ENCODE measurements at places on chromosomes 16 and 17.

DNA sequence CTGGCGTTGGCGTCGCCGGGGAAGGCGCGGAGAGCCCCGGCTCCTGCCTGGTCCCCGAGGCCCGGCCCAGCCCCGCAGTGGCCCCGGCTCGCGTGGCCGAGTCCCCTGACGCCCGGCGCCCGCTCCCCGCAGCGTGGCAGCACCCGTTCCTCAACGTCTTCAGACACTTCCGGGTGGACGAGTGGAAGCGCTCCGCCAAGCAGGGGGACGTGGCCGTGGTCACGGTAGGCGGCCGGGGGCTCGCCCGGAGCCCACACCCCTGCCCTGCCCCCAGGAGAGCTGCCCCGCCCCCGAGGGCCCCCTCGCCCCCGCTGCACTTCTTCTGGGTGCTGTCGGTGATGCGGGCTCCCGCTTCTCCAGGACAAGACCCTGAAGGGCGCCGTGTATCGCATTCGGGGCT is 466 bp downstream of the WDR90 start:
- no peak for DNase-seq

- no peak for DNase-seq
These were observed 149.6 kb upstream of the GNAO1 start for GRCh38 chr16:56041556-56042140.

GRCh38 chr17:17320188-17320910 is 17.2 kb downstream of the NT5M start:
- DNase-seq = no peak

GRCh38 chr17:83175119-83175821 is 95.9 kb downstream of the METRNL start:
- DNase-seq = no peak

DNA sequence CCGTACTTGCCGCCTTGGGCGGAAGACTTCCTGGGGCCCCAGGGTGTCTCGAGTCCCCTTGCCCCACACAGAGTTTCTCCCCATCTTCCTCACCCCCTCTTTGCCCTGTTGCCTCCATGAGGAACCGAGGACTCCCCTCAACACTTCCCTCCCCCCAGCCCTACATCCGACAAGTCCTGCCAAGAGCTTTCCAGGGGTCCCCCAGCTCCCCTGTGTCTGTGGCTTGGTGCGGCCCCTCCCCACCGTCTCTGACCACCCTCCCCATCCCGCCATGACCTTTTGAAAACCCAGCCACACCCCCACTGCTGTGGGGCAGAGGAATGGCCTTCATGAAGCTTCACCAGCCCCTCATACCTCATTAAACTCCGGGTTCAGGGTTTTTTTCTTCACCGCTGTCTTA is 11.4 kb downstream of the SCGB1C2 start:
- DNase-seq = no peak

GRCh38 chr16:9793623-9794022 is 388.6 kb downstream of the GRIN2A start:
- DNase-seq = no peak

- no peak for DNase-seq
These were observed 24.2 kb downstream of the SAP30BP start for GRCh38 chr17:75691371-75691791.

- DNase-seq = no peak
These were observed 22.5 kb upstream of the CMTR2 start for GRCh38 chr16:71311553-71312158.

- no peak for DNase-seq
These were observed 11.9 kb upstream of the GLIS2 start for GRCh38 chr16:4303973-4304372.

DNA sequence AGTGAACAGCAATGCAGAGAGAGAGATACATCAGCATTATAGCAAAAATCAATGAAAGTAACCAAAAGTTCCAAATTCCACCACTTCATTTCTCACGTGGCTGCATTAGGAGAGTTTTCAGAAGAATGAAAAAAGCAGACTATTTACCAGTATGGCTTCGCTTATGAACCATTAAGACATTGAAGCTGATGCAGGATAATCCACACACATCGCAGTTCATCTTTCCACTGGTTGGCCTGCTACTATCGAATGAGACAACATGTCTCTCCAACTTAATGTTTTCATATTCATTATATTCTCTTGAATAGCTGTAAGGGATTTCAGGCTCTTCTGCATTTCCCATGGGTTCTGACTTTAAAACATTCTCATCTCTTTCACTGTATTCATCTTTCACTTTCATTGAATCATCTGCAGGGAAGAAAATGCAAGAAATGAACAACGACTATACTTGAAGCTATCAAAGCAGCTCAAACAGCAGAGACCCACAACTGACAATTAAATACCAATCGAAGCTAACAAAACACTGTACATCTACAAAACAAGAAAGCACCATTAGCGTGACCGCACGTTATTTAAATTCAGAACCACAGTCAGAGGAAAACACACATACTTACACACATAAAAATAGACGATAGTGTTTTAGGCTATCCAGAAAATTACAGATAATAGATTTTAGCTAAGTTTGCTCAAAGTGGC is 54.9 kb downstream of the GRB7 start:
- no peak for DNase-seq

- DNase-seq = no peak
These were observed 4.6 kb downstream of the SLC12A4 start for GRCh38 chr16:67963662-67964321.

DNA sequence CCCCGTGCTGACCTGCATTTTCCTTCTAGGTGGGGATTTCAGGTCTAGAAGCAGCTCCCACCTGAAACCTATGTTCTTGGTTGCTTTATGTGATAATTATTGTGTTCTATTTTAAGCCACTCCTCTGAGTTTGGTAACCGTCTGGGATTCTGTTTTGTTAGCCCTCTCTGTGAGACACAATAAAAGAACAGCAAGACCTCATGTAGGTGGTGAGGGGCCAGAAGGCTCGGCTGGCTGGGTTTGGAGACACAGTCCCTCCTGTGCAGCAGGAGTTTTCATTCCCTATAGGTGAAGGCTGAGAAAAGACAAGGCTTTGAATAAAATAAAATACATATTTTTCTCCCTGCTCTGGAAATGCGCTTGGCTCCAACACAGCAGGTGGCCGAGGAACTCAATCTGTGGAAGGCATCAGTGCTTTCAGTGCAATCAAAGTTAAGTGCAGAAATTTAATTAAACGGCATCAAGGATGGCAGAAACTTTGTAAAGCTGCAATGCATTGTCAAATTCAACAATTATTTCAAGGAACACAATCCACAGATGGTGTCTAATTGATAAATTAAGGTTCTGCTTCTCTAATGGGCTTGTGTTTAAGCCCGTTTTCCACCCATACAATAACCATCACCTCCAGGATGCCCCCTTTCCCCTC is 107.8 kb downstream of the MSI2 start:
- no peak for DNase-seq

- peak; percentile 64 for DNase-seq
These were observed 185.7 kb downstream of the IRX5 start for GRCh38 chr16:55116165-55116920.

GRCh38 chr16:59324462-59324861 is 590.3 kb upstream of the GOT2 start:
- no peak for DNase-seq

DNA sequence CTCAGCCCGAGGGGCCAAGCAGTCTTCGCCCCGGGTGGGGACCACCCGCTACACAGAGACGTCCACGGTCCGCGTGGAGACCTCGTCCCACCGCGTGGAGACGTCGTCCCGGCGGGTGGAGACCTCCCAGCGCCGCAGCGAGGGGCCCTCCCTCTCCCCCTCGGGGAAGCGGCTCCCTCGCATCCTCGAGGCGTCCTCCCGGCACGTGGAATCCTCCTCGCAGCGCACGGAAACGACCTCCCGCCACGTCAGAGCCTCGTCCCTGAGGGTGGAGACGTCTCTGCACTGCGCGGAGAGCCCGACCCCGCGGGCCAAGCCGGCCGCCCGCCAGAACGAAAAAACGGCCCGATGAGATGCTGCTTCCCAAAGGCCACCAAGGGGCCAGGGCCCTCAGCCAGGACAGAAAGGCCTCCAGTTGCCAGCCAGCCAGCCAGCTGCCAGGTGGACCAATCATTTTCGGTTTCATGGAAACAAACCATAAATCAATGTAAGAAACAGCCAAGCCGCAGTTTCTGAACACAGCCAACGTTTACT is 424 bp downstream of the C17orf100 start:
- no peak for DNase-seq

GRCh38 chr16:83365166-83365565 is 442.6 kb upstream of the HSBP1 start:
- no peak for DNase-seq

DNA sequence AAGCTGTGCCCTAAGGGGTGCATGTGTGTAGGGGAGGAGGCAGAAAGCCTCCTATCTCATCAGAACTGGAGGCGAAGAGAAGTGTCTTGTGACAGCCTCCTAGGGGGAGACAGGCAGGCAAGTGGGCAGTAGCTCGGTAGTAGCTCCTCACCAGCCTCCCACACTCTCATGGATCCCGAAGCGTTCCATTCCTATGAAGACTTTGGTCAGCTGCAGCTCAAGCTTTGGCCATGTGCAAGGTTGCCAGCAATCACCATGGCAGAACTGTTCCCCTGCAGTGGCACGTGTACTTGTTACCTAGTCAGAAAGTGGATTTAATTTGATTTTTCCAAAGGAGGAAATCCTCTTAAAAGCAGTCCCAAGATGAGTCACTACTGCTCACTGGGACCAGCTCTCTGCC is 6.7 kb downstream of the MRPL58 start:
- no peak for DNase-seq

GRCh38 chr17:77345260-77345910 is 204.6 kb downstream of the SEC14L1 start:
- no peak for DNase-seq

- DNase-seq = no peak
These were observed 97.8 kb upstream of the MED13 start for GRCh38 chr17:62162898-62163297.

GRCh38 chr16:85902366-85903155 is 3.6 kb downstream of the IRF8 start:
- DNase-seq = no peak

GRCh38 chr17:73390851-73391250 is 79.0 kb upstream of the CDC42EP4 start:
- DNase-seq = no peak

GRCh38 chr17:48002266-48002915 is 31.5 kb downstream of the CDK5RAP3 start:
- DNase-seq = no peak

DNA sequence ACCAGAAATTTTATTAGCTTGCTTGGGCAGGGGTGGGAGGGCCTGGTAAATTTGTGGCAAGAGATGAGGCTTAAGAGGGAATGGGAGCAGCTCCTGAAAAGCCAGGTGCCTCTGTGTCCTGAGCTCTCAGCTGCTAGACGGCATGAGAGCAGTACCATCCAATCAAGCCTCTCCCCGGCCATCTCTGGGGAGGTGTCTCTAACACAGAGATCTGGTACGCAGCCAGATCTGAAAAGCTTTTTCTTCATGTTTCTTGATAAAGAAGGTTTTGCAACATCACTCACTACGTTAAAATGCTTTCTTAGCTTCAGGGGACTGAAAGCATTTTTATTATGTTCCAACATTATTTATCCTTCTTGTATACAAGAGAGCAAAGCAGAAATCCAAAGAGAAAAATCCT is 488.2 kb downstream of the RBFOX1 start:
- no peak for DNase-seq

GRCh38 chr16:8568231-8568617 is 22.1 kb downstream of the TMEM114 start:
- no peak for DNase-seq

- no peak for DNase-seq
These were observed 162.6 kb downstream of the MAP2K6 start for GRCh38 chr17:69577098-69577497.

- DNase-seq = no peak
These were observed 167.7 kb upstream of the WSCD1 start for GRCh38 chr17:5902181-5903140.

GRCh38 chr16:89422905-89423630 is 67.3 kb downstream of the ANKRD11 start:
- DNase-seq = no peak

- no peak for DNase-seq
These were observed 13.6 kb downstream of the OR1D5 start for GRCh38 chr17:3049705-3050295.

GRCh38 chr17:47847341-47848197 is 3.4 kb downstream of the SP6 start:
- DNase-seq = no peak
